Stimulated activated CD8-positive, alpha-beta memory T cell treated with anti-CD3 and anti-CD28 coated beads, Interleukin-2, amount 100 ng/mL, for 1 hour (primary cell): ENCODE measurements at places on chromosomes 12 and 14.

DNA sequence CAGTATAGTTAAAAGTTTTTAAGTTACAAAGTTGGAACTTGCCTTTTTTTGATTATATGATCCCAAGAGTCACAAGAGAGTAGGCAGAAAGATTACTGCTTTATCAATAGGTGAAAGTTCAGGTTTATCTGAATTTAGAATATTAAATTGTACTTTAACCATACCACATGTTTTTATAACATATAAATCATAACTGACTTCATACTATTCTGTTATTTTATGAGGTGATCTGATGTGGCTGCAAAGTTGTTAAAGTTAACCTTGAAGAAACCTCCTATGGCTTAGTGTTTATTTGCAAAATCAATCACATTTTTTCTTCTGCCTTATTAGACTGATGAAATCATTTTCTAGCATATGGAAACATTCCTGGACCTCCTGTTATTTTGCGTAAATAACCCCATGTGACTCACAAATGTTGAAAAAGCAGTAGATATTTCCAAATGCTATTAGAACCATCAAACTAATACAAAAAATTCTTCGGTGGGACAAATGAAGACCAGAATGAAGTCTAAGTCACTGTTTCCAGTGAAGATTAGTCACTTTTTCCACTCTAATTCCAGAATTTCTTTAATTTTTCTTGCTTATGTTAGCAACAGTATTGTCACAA lies 132.1 kb downstream of the RAD51B start:
- no peak for DNase-seq

DNA sequence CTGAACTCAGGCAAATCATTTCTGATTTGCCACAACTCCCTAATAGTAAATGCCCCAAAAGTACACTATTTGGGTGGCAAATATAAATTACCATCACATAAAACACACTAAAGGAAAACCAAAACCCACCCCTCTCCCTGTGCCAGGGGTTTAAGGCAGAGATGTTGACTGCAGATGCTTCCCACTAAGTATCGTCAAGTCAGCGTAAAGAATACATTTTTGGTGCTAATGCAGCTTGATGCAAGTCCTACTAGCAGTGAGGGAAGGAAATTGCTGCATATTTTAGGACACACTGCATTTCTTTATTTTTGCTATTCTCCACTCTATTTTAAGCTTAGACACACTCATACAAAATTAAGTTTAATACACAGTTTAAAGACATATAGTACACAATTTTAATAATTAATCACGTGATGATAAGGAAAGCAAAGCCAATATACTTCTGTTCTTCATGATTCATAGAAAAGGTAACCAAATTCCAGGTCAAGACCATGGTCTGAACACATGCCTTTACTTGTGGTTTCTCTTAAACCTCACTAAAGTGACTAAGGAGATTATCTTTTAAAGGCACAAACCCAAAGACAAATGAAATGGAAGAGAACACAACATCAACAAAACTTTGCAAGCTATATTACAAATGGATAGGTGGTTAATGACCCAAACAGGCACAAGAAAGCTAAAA lies 162.2 kb downstream of the STXBP6 start:
- DNase-seq: no peak

- no peak for DNase-seq
These were observed 25.8 kb upstream of the CTDSP2 start for GRCh38 chr12:57872362-57872761.

DNA sequence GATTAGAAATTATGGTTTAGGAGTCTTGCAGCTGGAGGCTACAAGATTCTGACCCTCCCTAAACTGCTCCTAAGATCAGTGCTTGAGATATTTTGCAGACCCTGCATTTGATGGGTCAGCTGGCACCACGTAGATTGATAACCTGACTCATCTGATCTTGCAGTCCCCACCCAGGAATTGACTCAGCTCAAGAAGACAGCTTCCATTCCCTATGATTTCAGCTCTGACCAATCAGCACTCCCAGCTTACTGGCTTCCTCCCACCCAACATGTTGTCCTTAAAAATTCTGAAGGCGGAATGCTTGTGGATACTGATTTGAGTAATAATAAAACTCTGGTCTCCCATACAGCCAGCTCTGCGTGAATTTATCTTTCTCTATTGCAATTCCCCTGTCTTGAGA lies 23.2 kb upstream of the MTHFD1 start:
- DNase-seq: no peak

DNA sequence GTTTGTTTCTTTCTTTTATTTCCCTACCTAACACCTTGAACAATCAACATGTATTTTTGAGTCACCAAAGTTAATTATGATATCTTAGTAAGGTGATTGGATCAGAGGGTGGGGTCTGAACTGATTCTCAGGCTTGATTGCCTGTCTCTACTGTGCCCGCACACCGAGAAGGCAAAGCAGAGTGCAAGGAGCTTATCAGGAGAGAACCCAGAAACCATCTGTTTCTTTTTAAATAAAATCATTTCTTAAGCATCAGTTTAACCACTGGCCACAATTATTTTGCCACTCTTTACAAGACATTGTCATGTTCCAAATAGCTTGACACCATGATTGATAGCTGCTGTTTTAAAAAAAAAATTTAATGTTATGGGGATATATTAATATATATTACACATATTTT lies 3.1 kb downstream of the GARIN2 start:
- DNase-seq: no peak

DNA sequence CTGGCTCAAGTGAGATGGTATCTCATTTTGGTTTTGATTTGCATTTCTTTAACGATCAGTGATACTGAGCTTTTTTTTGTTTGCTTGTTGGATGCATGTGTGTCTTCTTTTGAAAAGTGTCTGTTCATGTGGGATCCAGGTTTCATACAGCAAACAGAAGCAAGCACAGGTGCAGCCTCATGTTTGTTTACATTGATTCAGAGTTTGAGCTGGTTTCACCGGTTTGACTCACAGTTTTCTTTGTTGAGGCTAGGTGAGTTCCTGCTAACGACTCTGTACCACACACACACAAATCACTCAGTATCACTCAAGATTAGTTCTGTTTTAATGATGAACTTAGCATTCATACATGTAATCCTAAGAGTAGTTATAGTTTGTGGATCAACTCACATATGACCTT lies 3.7 kb downstream of the OR10G2 start:
- no peak for DNase-seq

DNA sequence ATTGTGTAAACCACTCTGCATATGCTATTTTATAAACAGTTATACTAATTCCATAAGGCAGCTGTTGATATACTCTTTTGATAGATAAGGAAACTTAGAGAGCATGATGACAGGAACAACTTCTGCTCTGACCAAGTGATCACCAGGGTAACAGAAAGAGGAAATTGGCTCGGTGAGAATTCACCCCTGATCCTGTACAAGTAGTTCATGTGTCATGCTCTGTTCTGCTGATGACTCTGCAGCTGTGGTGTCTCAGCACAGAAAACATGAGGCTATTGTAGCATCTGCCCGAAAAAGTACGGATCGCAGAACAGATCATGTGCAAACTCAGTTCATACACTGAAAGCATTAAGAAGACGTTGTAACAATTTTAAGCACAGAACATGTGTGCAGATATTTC lies 345.0 kb downstream of the LRIG3 start:
- no peak for DNase-seq

GRCh38 chr12:55703288-55703687 lies 4.4 kb downstream of the ITGA7 start:
- no peak for DNase-seq

GRCh38 chr14:68487805-68488590 lies 304.9 kb downstream of the ZFP36L1 start:
- DNase-seq: no peak

- no peak for DNase-seq
These were observed 66.8 kb upstream of the GPR68 start for GRCh38 chr14:91311284-91311662.

DNA sequence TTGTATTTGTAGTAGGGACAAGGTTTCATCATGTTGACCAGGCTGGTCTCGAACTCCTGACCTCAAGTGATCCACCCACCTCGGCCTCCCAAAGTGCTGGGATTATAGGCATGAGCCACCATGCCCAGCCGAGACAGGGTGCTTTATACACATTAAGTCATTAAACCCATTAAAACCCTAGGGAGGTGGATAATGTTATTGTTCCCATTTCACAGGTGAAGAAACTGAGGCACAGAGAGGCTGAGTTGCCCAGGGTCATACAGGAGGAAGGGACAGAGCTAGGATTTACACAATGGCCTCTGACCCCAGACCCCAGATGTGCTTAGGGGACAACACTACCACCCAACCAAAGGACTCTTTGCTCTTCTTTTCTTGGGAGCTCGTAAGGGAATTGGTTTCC lies 51.0 kb upstream of the RIN3 start:
- DNase-seq: no peak

- no peak for DNase-seq
These were observed 31.7 kb downstream of the GRIP1 start for GRCh38 chr12:66647034-66647691.

DNA sequence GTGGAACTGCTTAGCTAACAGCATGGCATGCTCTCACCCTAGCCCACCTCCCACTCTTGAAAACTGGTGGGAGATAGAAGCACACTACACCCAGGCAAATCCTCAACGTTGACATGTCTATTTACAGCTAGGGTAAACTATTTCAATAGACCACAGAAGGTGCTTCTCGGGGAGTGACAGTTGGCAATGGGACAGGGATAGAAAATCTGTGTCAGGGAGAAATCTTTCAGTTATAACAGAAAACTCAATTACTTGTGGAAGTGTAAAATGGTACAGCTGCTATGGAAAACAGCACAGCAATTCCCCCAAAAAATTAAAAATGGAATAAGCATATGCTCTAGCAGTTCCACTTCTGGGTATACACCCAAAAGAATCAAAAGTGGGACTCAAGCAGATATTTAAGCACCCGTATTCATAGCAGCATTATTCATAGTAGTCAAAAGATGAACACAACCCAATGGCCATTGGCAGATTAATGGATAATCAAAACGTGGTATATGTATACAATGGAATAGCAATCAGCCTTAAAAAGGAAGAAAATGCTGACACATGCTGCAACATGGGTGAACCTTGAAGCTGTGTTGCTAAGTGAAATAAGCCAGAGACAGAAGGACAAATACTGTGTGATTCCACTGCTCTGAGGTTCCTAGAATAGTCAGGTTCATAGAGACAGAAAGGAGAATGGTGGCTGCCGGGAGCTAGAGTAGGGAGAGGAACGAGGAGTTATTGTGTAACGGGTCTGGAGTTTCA lies 92.5 kb downstream of the STAB2 start:
- DNase-seq: no peak

DNA sequence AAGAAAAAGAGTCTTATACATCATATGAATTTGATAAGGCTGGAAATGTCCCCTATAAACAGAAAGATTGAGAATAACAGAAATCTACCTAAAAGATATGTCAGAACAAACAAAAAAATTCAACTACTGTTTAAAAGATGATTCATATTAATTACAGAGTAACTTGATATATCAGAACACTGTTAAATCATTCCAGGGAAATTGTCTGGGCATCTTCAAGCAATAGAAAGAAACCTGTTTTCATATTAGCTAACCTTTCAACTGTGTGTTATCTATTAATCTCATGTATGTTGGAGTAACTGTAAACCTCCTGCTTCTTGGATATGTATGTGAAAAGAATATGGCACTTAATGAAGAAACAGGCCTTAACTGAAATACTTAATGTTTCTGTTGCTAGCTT lies 96.7 kb downstream of the NUBPL start:
- DNase-seq: no peak

DNA sequence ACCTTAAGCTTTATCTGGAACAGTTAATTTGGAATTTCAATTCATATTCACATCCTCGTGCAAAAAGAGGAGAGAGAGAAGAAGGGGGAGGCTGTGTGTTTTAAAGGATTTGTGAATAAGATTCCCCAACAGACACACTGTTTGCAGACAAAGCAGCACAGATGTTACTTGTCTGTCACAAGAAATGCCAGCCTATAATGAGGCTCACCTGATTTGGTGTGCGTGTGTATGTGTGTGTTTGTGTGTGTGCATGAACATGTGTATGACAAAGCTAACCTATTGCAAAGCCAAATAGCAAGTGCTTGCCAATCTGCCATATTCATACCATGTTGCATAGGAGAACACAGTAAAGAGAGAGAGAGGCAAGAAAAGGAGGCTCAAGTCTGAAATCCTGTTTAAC lies 361.6 kb upstream of the NOVA1 start:
- no peak for DNase-seq

DNA sequence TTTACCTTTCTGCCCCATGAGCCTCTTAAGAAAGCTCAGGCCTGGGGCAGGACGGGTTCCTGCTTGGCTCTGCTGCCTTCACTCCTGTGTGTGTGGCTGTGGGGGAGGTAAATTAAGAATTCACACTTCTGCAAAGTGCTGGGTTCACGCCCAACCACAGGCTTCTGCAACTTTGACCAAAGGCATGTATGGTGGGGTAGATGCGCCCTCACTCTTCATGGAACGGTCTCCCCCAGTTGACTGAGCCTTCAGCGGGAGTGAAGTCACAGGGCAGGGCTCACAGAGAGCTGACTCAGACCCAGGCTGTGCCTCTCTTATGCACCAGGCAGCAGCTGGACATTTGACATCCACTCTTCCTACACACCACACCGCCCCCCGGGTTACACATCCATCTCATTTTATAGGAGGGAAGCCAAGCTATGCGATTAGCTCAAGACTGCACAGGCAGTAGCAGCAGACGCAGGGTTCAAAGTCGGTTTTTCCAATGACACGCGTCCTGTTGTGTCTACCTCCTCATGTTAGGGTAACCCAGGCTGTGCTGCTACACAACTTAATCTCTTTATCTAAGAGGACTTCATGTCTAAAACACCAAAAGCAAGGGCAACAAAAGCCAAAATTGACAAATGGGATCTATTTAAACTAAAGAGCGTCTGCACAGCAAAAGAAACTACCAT lies 15.4 kb upstream of the BCL11B start:
- no peak for DNase-seq

DNA sequence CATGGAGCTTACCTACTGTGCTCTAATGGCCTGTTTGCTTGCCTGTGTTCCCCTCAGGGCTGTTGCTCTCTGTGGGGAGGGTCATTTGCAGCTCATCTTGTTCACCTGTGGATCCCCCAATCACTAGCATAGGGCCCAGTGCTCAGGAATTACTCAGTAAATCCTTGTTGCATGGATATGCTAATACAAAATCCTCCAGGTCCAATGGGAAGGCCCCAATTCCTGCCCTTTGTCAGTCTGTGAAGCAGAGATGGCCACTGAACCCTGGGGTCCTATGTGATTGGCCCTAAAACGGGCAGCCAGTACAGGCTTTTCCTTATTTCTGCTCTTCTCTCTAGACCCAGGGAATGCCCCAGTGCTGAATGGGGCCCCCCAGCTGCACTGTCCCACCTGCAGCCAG lies 44.1 kb downstream of the FOS start:
- DNase-seq: no peak

DNA sequence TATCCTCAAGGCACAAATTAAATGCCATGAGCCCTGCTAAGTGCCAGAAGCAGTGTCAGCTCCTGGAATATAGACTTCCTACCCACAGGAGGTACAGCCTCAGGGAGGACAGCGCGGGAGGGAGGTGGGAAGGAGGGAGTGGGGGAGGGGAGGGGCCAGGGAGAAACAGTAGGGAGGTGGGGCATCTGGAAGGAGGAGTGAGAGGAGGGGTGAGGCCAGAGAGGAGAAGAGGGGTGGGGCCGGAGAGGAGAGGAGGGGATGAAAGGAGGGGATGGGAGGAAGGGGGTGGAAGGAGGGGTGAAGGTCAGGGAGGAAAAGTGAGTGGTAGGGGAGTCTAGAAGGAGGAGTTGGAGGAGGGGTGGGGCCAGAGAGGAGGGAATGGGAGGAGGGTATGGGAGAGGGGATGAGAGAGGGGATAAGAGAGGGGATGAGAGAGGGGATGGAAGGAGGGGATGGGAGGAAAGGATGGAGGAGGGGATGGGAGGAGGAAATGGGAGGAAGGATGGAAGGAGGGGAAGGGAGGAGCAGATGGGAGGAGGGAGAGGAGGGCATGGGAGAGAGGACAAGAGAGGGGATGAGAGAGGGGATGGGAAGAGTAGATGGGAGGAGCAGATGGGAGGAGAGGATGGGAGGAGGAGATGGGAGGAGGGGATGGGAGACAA lies 9.2 kb upstream of the CCDC197 start:
- no peak for DNase-seq
